Breast epithelium (tissue), 4 donors: ENCODE measurements at places on chromosomes 6 and 20. TPM values are rescaled to one million over a fixed set of nuclear protein-coding genes. Genes with fewer than 3 reads are reported as not detected.

The EPHA7 gene
- total RNA-seq, result 0.66 TPM

- H3K36me3 ChIP-seq, result no peaks in the 10 kb centered on the region
- H3K4me3 ChIP-seq, result no peak overlapping the region
- DNase-seq, result no peak
Measured at GRCh38 chr6:138417493-138418117, 13.6 kb downstream of the HEBP2 start.

The EYS gene
- not detected for total RNA-seq

DNA sequence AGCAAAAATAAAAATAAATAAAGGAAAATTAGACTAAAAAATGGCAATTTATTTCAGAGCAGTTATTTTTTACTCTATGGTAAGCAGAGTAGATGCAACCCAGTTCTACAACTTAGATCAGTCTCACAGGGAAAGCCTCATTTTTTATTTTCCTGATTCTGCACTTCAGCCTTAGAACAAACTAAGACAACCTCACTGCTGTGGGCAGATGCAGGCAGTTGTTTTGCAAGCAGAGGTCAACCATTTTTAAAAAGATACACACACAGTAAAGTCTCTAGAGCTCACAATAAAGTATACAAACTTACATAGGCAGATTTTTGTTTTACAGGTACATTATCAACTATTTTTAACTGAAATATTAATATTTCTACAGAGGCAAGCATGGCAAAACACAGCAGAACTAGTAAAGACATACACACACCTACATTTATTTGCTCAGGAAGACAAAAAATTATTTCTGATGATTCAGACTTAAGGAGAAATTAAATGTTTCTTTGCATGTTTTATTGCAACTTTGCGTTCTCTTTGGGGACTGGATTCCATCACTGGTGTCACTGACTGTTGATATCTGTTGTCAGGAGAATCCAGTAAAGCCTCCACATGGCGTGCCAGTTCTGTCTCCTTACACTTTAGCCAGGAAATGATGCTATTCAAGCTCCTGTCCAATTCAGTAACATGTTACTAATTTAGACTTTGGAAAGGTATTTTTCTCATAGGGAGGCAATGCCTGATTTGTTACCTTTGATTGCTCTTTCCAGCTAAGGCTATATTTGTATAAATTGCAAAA is 102.7 kb downstream of the TRDN start:
- H3K27ac ChIP-seq, result no peak overlapping the region
- H3K4me3 ChIP-seq, result no peak overlapping the region
- no peaks in the 10 kb centered on the region for H3K36me3 ChIP-seq

The DACT2 gene
- 1.0 TPM for total RNA-seq

DNA sequence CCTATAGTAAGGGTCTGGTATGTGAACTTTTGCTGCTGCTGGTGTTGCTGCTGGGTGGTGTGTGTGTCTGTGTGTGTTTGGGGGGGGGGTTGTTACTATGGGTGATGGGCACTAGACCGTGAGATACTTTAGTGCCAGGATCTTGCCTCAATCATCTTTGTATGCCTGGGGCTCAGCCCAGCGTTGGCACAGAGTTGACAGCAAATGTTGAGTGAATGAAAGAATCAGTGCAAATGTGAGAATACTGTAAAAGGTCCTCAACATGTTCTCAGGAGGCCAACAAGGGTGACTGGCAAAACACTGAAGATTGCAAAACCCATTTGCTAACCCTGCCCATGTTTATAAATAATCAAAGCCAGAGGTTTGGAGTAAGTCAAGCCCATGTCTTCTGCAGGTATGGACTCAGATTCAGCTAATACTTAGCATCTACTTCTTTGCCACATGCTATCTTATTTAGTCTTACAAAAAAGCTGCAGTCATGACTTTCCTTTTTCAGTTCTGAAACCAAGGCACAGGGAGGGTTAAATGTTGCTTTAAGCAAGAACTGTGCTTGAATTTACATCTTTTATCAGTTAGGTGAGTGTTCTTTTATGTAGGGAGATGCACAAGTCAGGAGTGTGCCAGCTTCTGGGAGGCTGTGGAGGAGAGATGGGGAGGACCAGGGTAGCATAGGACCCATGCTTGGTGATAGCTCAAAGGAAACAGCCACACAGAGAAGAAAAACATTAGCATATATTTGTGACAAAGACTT is 125.3 kb upstream of the SPACA1 start:
- no peak overlapping the region for H3K27ac ChIP-seq
- DNase-seq, result no peak
- H3K27me3 ChIP-seq, result no peaks in the 10 kb centered on the region
- H3K4me3 ChIP-seq, result no peak overlapping the region
- no peaks in the 10 kb centered on the region for H3K36me3 ChIP-seq
- no peaks in the 10 kb centered on the region for H3K4me1 ChIP-seq

DNA sequence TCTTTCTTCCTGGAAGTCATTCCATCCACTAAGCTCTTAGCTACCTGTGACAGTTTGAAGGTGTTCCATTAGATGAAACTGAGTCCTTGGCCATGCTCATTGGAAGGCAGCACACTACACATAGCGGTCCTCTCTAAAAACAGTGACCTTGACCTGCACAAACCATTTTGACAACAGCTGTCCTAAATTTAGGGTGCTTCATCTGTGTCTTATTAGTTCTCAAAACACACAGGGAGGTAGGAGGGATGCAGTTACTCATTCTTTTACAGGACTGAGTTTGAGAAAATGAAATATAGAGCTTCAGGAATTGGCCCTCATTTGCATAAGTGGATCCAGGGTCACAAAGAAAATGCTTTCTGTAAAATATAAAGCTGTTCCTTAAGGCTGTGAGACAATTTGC is 20.4 kb upstream of the MAP3K4 start:
- peak overlapping the region; percentile 1 for H3K27ac ChIP-seq
- H3K36me3 ChIP-seq, result no peaks in the 10 kb centered on the region

DNA sequence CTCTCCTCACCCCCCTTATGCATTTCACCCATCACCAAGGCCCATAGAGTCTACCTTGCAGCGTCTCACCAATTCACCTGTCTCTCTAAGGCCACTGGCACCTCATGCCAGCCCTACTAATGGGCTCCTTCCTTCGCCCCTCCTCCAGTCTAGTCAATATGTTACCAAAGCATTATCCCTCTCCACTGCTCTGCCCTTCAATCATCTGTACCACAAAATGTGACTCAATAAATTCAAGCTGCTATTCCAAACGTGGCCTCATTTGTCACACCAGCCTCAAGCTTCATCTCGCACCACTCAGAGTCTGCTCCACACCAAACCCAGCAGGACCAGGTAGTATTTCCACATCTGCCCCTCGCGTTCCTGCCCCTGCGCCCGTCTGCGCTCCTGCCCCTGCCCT is 21.8 kb upstream of the RPS6KA2 start:
- no peaks in the 10 kb centered on the region for H3K36me3 ChIP-seq
- no peak for DNase-seq
- H3K27ac ChIP-seq, result no peak overlapping the region
- no peaks in the 10 kb centered on the region for H3K4me1 ChIP-seq
- H3K27me3 ChIP-seq, result no peaks in the 10 kb centered on the region

DNA sequence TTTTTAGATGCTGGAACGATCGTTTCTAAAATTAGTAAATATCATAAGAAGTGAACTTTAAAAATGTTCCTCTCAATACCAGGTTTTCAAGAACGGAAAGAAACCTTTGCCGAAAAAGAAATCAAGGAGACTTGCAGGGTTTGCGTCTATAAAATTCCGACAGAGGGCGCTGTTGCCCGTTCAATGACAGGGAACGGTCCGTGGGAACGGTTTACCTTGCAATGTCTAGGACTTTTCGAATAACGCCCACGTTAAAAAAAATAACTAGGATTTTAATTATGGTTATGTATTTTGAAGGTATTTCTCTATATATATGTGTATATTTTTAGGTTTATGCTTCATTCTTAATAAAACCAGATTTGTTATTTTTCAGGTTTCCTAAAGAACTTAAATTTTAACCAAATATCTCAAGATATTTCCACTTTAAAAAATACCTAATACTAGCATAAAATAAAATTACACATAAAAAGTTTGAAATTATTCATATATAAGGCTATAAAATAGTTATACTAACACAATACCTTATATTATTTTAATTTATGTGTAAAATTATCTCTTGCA is 2.5 kb upstream of the TFAP2B start:
- peak overlapping the region; percentile 98 for H3K27ac ChIP-seq
- peak overlapping the region; percentile 53 for H3K4me3 ChIP-seq
- no peaks in the 10 kb centered on the region for H3K4me1 ChIP-seq
- H3K36me3 ChIP-seq, result no peaks in the 10 kb centered on the region
- DNase-seq, result peak; percentile 73

DNA sequence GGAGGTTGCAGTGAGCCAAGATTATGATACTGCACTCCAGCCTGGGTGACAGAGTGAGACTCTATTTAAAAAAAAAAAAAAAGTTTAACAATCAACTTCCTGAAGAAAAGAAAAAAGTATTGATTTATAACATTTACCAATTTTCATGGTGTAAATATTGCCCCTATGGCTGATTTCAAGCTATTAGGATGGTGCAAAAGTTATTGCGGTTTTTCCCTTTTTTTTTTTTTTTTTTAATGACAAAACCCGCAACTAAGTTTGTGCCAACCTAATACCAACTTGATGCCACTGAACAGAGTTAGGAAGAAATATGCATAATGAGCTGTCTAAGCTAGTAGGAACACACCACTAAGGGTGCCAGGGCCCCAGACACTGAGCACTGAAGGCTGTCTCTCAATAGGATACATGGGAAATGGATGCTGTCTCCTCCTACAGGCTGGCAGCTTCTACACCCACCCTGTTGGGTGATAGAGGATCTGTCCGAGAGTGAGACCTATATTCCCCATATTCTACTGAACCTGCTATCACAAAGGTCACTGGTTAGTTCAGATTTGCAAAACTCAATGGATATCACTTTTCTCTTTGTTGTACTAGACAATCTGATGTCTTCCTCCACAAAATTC is 6.5 kb upstream of the PERP start:
- no peaks in the 10 kb centered on the region for H3K27me3 ChIP-seq
- no peak overlapping the region for H3K27ac ChIP-seq
- H3K4me3 ChIP-seq, result no peak overlapping the region
- no peaks in the 10 kb centered on the region for H3K36me3 ChIP-seq
- no peaks in the 10 kb centered on the region for H3K4me1 ChIP-seq

GRCh38 chr20:61878478-61879302 is 187.0 kb downstream of the TAF4 start:
- H3K27ac ChIP-seq, result no peak overlapping the region
- H3K4me3 ChIP-seq, result no peak overlapping the region
- no peaks in the 10 kb centered on the region for H3K36me3 ChIP-seq
- H3K4me1 ChIP-seq, result no peaks in the 10 kb centered on the region

GRCh38 chr6:25166955-25167748 is 112.0 kb upstream of the CARMIL1 start:
- no peaks in the 10 kb centered on the region for H3K36me3 ChIP-seq
- DNase-seq, result no peak
- H3K27ac ChIP-seq, result peak overlapping the region; percentile 58
- no peaks in the 10 kb centered on the region for H3K27me3 ChIP-seq
- no peak overlapping the region for H3K4me3 ChIP-seq
- H3K4me1 ChIP-seq, result no peaks in the 10 kb centered on the region

DNA sequence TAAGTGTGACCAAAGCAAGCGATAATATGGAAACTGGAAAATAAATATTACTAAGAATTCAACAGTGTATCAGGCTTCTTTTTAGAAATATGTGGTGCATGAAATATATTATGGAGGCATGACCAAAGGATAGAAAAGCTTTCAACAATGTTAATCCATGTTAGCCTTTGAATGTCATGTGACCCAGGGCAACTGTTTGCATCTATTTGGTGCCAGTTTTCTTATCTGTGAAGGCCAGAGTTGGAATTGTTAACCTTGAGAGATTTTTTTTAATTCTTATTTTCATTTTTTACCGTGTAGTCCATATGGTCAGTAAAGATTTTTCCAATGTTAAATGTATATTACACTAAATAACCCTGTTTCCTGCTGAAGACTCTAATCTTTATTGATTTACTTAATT is 411.1 kb downstream of the BCKDHB start:
- no peaks in the 10 kb centered on the region for H3K36me3 ChIP-seq
- no peak overlapping the region for H3K27ac ChIP-seq
- no peak for DNase-seq
- H3K4me3 ChIP-seq, result no peak overlapping the region
- no peaks in the 10 kb centered on the region for H3K27me3 ChIP-seq

GRCh38 chr6:39330057-39330456 is 7.6 kb upstream of the KCNK16 start:
- no peak overlapping the region for H3K27ac ChIP-seq
- H3K4me3 ChIP-seq, result no peak overlapping the region
- DNase-seq, result no peak
- H3K4me1 ChIP-seq, result no peaks in the 10 kb centered on the region
- H3K36me3 ChIP-seq, result no peaks in the 10 kb centered on the region

DNA sequence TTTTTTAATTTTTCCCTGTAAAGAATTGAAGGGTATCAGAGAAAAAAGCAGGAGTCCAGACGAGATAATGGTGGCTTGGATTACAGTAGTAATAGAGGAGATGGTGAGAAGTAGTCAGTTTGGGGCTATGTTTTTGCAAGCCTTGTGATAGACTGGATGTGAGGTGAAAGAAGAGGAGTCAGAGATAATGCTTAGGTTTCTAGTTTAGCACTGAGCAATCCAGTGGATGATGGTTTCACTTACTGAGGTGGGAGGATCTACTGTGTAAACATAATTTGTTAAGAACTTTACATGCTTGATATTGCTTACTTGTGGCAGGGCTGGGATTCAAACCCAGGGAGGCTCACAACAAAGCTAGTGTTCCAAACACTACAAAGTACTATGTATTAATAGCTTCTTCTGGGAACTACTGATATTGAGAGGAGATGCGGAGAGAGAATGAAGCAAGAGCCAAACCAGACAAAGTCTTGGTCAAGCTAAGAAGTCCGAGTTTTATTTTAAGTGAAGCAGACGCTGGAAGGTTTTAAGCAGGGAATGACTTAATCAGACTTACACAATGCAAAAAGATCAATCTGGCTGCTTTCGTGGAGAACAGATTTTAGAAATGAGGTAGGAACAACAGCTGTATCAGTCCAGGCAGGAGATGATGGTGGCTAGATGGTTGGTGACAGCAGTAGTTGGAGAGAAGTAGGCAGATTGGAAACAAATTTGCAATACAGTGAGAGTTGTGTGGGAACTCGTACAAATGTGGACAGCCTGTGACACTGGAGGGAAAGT is 58.0 kb downstream of the ZFAND3 start:
- no peak overlapping the region for H3K4me3 ChIP-seq
- DNase-seq, result no peak
- no peaks in the 10 kb centered on the region for H3K4me1 ChIP-seq
- H3K36me3 ChIP-seq, result no peaks in the 10 kb centered on the region

DNA sequence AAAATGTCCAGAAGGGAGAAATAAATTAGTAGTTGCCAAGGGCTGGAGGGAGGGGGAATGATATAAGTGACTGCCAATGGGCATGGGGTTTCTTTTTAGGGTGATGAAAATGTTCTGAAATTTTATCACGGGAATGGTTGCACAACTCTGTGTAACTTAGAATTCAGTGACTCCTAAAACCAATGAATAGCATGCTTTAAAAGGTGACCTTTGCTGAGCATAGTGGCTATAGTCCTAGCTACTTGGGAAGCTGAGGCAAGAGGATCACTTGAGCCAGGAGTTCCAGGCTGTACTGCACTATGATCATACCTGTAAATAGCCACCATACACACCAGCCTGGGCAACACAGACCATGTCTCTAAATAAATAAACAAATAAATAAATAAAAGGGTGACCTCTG is 109.0 kb downstream of the ATG5 start:
- H3K27ac ChIP-seq, result no peak overlapping the region
- no peak overlapping the region for H3K4me3 ChIP-seq
- H3K27me3 ChIP-seq, result no peaks in the 10 kb centered on the region
- H3K36me3 ChIP-seq, result no peaks in the 10 kb centered on the region
- DNase-seq, result no peak

The SYCP2L gene
- 2.0 TPM for total RNA-seq
